ENCODE measurements at places on chromosomes 2 and 18.

GRCh38 chr2:134771313-134771801 is 52.6 kb upstream of the TMEM163 start:
- no peak for DNase-seq

DNA sequence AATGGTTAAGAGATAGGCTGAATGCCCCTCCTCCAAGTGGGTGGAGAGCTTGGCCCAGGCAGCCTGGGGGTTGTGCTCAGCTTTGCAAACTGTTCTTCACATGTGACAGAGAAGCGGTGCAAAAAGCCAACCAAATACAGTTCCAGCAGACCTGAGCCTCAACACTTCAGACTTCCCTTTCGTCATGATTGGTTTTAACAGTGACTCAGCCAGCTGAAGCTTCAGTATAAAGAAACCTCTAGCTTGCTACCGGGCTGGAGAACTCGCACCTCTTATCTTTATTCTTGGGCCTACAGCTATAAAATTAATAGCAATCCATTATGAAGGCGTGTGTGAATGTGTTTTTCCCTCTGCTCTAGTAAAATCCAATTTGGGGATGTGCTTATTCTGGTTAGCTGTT is 20.0 kb downstream of the SETBP1 start:
- DNase-seq: no peak

- no peak for DNase-seq
Measured at GRCh38 chr18:37280701-37281393, 284.8 kb downstream of the CELF4 start.

GRCh38 chr2:42888321-42889245 is 96.2 kb upstream of the HAAO start:
- no peak for DNase-seq

DNA sequence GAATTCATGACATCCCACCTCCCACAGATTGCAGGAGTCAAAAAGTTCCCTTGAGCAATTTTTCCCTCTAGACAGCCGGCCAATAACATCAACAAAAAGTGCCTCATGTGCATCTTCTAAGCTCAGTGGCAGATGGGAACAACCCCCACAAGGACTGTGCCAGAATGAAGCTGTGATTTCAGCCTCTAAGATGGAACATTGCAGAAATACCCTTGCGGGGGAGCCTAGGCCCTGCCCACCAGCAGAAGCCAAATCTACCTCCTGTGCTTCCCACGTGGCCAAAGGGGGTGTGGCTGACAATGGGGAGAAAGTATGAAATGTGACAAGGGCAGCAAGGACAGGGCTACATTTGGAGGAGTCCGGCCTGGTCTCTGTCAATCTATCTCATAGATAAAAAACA is 482.3 kb downstream of the TGIF1 start:
- no peak for DNase-seq

- DNase-seq: no peak
Measured at GRCh38 chr2:166765141-166765540, 123.1 kb upstream of the XIRP2 start.

DNA sequence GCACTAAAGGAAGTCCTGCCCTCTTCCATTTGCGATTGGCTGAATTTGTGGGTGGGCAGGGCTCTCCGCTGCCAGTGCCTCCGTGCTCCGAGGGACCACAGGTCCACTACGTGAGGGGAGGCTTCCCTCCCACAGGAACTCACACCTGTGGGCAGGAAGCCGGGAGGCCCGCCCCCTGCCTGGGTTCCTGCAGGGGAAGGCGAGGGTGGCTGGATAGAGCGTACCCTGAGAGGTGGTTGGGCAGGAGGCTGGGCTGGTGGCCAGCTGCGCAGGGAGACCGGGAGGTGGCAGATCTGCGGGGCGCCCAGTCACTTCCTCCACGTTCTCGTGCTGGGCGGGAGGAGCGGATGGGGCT is 47.0 kb upstream of the PTH2R start:
- DNase-seq: no peak

DNA sequence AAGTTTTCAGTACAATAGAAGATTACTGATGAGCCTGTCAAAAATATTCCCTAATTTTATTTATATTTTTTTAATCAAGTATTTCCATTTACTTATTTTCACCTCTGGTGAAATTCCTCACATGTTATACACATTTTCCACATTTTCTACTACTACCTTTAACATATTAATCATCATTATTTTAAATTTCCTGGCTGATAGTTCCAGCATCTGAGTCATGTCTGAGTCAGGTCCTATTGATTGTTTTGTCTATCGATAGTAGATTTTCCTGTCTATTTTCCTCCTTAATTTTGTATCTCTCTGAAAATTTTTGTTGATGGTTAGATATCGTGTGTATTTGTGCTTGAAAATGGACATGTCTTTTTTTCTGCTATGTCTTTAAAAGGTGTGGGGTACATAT is 211.8 kb upstream of the DSEL start:
- DNase-seq: no peak

DNA sequence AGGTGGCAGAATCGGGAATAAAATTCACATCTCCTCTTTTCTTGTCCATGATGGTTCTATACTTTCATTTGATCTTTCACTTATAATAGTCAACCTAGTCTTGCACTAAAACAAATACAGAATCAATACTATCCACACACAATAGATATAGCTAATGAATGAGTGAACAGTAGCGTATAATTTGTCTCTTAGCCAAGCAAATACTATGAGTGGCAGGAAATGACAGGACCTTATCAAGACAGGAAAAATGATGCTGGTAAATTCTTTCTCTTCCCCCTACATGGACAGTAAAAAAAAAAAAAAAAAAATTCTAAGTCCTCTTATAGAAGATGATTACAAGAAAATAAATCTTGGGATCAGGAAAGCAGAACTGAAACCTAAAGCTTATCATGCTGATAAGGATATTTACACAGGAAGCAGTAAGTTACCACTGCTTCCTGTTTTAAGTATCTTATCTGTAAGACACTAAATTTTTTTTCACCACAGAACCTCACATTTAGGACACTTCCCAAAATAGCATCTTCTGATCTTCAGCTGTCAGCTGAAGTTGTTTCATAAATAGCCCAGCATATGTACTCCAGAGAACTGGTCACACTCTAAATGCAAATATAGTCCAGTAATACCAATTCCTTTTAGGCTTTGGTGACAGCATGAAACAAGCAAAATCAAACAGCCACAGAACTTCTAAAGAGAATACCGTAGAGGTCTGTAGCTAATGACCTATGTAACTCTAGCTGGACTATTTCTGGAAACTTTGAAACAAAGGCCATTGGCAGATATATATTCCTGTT is 27.0 kb downstream of the IRS1 start:
- peak; percentile 100 for DNase-seq
